ENCODE measurements at places on chromosomes 1 and 21.

- no peak for DNase-seq
These were observed 7.0 kb downstream of the TMPRSS2 start for GRCh38 chr21:41500931-41501381.

- DNase-seq = no peak
These were observed 309.1 kb downstream of the HMCN1 start for GRCh38 chr1:186043296-186043695.

- no peak for DNase-seq
These were observed 125.5 kb upstream of the SERBP1 start for GRCh38 chr1:67555461-67556296.

- DNase-seq = no peak
These were observed 1.4 kb upstream of the MAN1C1 start for GRCh38 chr1:25615172-25615541.

DNA sequence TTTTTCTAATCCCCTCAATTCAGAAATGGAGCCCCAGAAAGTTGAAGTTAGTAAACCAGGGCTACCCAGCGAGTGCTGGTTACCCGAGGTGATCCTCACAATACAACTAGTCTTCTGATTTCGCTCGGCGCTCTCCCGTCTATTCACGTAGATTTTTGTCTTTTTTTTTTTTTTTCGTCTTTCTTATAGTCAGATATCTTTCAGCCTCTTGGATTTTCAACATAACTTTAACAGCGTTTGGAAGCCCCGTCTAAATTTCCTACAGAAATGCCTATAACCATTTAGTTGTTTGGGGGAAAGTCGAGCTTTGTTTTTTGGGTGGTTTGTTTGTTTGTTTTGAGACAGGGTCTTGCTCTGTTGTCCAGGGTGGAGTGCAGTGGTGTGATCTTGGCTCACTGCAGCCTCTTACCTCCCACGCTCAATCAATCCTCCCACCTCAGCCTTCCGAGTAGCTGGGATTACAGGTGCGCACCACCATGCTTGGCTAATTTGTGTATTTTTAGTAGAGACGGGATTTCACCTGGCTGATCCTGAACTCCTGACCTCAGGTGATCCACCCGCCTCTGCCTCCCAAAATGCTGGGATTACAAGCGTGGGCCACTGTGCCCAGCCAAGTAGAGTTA is 818 bp upstream of the TMEM50B start:
- no peak for DNase-seq

DNA sequence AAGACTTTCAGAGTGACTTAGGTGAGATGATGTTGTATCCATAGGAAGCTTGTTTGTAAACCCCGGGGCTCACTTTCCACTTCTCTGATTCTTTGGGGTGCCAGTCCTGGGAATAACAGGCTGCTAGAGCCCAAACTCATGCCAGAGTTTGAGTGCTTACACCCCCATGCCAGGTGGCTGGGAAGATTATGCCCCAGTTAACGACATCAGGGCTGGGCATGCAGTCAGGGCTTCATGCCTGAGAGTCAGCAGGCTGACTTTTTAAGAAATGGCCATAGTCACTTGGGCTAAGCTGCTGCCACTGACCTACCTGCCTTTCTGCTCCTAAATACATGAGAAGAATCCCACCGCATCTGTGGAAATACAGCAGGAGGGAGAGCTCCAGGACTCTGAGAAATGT is 425.6 kb upstream of the VAMP3 start:
- no peak for DNase-seq

- no peak for DNase-seq
These were observed 13.8 kb downstream of the RNU5D-1 start for GRCh38 chr1:44717156-44717555.

- no peak for DNase-seq
These were observed 84.2 kb downstream of the SPATA46 start for GRCh38 chr1:162292422-162292849.

DNA sequence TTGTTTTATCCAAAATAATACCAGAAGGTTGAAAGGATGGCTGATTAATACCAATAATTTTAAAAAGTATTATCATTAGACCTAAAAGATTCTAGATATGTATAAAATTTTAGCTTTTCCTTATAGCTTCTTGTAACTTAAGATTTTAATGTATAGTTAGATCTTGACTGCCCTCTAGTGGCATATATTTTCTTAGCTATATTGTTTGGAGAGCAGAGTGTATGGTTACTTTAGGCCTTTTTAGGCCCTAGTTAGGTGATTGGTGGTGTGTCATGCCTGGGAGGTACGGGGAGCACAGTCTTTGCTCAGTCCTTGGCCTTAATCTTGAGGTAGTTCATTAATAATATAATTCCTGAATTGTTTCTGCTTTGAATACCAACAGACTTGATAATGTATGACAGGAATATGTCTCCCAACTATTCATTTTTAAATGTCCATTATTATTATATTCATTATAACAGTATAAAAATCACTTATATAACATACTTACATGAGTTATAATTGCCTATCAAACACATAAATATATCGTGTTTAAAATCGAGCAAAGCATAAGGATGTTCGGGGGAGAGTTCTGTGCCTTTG is 328.4 kb downstream of the ZP4 start:
- DNase-seq = no peak

DNA sequence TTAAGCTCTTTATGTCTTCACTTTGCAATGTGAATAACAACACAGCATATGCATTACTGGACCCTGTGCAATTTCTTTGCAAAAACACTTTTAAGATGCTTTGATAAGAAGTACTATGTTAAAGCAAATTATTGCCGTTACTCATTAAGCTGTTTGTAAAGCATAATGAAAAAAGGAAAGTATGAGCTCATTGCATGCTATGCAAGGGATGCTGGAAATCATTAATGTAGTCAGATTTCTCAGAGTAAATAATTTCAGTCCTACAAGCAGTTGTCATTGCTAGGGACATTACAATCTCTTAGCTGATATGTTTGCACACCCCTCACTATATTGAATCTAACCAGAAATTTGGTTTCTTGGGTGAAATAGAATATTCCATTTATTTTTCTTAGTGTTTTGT is 982.5 kb upstream of the ADGRL2 start:
- DNase-seq = no peak

GRCh38 chr1:226248796-226249195 is 25.3 kb downstream of the MIXL1 start:
- no peak for DNase-seq

DNA sequence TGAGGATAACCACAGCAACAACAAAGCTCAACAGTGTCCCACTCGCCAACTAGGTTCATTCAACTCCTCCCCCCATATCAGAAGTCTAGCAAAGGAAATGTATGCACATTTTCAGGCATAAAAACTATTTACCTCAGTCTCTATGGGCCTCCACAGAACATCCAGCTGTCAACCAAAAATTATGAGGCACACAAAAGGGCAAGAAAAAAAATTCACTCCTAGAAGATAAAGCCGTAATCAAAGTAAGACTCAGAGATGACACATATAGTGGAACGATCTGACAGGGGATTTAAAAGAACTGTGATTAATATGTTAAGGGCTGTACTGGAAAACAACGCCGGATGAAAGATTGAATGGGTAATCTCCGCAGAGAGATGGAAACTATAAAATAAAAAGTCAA is 158.7 kb downstream of the NTPCR start:
- DNase-seq = no peak

DNA sequence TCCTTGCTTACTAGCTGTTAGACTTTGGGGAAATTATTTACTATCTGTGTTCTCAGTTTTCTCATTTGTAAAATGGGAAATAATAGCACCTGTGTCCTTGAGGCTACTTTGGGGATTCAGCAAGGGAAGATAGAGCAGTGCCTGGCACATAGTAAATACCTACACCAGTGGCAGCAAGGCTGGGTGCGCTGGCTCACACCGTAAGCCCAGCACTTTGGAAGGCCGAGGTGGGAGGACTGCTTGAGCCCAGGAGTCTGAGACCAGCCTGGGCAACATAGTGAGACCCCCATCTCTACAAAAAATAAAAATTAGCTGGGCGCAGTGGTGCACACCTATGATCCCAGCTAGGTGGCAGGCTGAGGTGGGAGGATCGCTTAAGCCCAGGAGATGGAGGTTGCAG is 8.6 kb upstream of the CENPS start:
- DNase-seq = no peak

DNA sequence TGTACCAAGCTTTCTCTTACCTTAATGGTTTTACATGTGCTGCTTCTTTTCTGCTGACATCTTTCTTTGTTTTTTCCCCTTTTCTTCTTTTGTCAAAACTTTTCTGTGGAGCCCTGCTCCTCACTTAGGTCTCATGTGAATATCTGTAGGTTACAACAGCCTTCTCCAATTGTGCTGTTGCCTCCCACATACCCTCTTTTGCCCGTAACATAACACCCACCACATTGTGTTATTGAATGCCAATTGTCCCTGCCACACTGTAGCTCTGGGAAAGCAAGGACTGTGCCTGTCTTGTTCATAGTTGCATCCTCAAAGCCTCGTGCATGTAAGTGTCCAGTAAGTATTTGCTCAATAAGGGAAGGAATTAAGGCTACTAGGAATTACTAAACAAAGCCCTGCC is 46.3 kb upstream of the AKT3 start:
- DNase-seq = no peak

- DNase-seq = no peak
These were observed 315.2 kb downstream of the AJAP1 start for GRCh38 chr1:4969556-4970129.

- DNase-seq = no peak
These were observed 50.6 kb downstream of the DNTTIP2 start for GRCh38 chr1:93828367-93828755.

- no peak for DNase-seq
These were observed 473.0 kb upstream of the VAMP3 start for GRCh38 chr1:7298145-7298544.

- DNase-seq = no peak
These were observed 257.7 kb upstream of the SGIP1 start for GRCh38 chr1:66276218-66276617.

- no peak for DNase-seq
These were observed 24.0 kb downstream of the PAX7 start for GRCh38 chr1:18654599-18654998.

DNA sequence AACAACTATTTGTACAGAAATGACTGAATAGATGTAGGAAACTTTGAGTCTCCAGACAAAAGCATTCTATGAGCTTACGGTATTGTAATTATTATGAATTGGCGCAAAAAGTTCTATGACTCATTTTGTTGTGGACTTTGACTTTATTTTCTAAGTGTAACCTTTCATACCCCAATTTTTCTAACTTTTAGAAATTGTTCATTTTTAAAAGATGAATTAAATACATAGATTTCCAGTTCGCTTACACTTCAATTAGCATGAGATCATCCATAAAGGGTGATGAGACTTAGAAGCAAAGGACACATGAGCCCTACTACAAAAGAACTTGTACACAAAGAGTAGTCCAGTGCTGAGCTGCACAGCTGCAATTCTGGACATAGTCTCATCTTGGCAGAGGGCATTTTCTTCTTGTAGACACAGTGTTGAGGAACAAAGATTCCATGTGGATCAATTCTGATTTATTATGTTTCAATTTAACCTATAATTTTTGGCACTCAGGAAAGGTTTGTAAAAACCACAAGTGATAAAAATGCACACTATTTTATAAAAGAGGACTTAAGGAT is 431.1 kb downstream of the LRRIQ3 start:
- no peak for DNase-seq

DNA sequence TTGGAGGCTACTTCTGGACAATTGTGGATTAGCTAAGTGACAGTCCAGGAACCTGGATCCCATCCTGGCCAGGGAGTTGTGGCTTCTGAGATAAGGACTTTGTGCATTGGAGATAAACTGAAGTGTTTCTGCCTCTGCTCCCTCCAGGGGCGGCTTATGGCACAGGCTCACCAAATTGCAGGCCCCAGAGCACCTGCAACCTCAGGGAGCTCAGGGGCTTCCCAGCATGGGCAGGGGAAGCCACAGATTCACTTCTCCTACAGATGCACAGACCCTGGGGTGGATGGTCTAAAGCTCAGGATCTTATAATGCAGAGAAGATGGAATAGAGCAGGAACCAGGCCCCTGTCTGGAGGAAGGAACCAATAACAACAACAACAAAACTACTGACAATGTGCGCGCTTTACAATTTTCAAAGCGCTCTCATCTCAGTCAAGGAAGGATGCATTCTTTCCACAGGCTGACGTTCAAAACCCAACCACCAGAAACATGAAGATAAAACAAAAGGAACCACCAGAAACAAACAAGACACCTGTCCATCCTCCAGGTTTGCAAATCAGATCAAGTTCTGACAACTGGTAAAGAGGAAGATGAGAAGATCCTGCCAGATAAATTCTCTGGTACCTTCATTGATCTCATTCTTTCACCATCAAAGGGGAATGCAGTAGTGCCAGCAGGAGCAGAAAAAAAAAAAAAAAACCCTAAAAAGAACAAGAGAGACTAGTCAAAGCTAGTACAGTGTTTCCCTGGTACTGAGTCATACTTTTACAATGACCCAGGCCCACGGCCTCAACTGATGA is 121.0 kb upstream of the IRF2BP2 start:
- no peak for DNase-seq

DNA sequence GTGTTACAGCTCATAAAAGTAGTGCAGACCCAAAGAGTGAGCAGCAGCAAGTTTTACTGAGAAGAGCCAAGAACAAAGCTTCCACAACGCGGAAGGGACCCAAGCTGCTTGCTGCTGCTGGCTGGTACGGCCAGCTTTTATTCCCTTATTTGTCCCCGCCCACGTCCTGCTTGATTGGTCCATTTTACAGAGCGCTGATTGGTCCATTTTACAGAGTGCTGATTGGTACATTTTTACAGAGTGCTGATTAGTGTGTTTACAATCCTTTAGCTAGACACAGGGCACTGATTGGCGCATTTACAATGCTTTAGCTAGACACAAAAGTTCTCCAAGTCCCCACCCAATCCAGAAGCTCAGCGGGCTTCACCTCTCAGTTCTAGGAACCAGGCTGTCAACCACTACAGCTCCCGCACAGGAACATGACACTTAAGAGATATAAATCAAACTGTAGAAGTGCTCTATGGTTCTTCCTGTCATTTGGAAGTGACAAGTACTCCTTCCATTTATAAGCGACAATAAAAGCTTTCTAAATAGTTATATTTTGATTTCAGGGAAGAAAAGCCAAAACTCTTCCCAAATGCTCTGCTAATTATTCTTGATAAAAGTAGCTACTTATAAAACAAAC is 28.5 kb downstream of the RNF115 start:
- no peak for DNase-seq

DNA sequence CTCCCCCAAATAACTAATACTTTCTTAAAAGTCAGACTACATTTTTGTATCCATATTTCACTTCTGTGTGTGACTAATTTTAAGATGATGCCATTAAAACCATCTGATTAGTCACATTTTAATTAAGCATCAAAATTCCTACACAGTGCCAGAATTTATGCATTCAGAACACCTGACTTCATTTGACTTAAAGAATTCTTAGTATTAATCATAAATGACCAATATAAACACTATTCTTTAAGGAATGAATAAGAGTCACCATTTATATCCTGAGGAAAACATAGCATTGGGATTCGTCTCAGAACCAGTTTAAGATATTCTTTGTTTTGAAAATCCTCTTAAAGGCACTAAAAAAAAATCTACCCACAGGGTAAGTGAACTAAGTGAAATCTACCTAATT is 37.0 kb downstream of the TM2D1 start:
- no peak for DNase-seq

GRCh38 chr1:84402060-84402459 is 3.8 kb downstream of the DNASE2B start:
- no peak for DNase-seq

- DNase-seq = no peak
These were observed 168.8 kb downstream of the ZSCAN20 start for GRCh38 chr1:33641104-33641830.
